ENCODE measurements at places on chromosomes 2 and 18.

DNA sequence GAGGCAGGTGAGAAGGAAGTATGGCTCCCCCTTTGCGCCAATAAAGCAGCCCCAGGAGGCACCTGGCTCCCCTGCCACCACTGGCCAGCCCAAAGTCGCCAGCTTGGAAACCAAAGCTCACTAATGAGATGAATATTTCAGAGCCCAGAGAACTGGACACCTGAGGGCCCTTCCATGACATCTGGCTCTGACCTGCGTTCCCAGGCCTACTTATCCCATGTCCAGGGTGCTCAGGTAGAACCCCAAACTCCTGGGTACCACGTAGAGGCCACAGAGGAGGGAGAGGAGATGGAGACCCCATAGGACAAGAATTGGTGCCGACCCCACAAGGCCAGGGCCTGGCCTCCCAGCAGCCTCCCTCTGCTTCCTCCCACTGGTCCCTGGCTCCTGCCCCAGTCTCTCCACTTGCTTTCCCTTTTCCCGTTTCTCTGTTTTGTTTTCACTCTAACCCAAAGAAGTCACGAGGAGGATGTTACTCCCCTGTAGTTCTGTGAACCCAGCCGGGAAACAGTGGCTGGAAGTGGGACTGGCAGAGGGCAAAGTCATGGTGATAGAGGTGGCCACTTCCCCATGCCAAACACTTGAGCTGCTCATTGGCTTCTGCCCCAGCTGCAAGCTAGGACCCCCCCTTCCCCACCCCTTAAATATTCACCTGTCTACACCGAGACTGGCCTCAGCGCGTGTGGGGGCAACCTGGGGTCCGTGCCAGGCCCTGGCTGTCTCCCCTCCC lies 820 bp downstream of the TMBIM1 start:
- DNase-seq, result no peak

- DNase-seq, result no peak
These were observed 118.9 kb downstream of the VWA3B start for GRCh38 chr2:98205889-98206288.

GRCh38 chr2:111049792-111050640 lies 70.7 kb upstream of the BCL2L11 start:
- no peak for DNase-seq

GRCh38 chr18:34592481-34592880 lies 117.6 kb upstream of the DTNA start:
- DNase-seq, result no peak

GRCh38 chr18:32461709-32462272 lies 8.9 kb downstream of the GAREM1 start:
- no peak for DNase-seq

DNA sequence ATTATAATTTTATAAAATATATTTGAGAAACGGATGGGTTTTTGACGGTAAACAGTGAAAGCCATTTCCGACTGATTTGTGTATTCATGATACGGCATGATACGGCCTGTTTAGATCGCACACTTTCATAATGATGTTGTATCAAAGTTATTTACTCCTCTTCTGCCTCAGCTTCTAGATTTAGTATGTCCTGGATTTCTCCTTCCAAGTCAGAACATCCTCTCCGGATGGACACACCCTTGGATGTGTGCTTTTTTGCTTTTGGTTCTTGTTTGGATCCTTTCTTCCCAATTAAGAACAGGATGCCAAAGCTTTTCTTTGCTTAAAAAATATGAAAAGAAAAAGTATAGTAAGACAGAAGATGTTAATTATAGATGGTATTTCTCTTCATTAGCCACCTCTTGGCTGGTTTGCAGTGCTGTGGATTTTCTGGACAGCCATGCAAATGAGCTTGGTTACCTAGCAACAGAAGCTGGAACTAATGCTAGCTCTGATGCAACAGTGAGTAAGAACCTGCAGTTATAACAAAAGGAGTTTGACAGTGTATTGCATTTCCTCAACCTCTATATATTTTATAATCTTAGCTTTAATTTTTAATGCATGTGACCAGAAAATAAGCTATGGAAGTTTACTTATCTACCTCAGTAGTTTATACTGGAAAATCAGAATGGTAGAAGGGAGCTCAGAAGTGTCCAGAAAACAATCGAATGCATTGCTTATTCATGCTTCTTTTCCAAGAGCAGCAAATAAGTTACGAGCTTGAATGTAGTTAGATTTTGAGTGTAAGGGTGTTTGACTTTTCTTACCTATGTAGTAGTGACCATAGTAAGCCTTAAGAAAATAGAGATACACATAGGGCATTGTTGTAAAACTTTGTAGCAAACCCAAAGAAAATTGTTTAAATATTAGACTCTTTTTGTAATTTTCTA lies 27.9 kb downstream of the RMND5A start:
- no peak for DNase-seq

DNA sequence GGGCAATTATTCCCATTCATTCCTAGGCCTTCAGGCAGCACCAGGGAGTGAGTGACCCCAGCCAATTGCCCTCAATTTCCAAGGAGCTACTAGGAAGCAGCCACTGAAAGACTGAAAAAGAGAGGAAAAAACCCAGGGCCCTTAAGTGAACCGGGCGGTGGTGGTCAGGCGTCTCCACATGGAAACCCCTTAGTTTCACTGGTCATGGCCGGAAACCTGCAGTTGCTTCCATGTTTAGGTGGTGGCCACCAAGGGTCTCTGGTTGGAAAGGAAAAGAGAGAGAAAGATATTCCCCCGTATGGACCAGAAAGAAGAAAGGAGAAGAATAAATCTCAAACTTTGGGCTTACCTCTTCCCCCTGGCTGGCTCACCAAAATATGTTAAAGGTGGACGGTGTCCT lies 64.9 kb downstream of the GALR1 start:
- no peak for DNase-seq

- DNase-seq, result no peak
These were observed 14.7 kb downstream of the NIFK start for GRCh38 chr2:121721926-121722325.

GRCh38 chr2:120109186-120110061 lies 96.5 kb downstream of the EPB41L5 start:
- DNase-seq, result no peak

DNA sequence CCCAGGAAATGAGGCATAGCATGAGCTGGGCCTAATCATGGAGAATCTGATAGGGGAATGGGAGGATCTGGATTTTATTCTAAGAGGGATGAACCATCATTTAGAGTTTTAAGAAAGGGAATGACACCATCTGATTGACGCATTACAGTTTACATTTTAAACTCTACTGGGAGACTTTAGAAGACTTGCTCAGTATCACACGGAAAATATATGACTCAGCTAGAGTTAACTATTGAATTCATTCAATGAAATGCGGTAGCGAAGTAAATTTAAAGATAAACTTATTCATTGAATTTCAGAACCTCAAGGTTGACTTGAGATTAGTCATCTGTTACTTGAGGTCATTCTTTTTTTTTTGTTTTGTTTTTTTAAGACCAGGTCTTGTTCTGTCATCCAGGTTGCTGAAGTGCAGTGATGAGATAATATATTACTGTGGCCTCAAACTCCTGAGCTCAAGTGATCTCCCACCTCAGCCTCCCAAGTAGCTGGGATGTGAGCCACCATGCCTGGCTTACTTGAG lies 25.0 kb downstream of the MC4R start:
- DNase-seq, result no peak

DNA sequence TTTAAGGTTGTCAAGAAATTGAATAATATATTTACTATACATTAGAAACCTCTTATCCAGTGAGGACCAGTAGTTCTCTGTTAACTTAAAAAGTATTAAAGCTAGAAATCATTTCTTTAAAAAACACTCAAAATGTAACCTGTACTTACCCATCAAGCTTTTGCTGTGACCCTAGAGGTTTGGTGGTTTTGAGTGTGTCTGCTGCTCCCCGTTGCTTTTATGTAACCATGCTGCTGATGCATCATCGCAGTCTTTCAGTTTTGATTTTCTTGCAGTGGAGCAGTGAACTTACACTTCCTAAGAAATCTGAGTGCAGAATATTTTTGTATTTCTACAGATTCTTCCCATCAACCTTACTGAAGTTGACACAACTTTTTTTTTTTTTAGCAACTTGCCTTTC lies 34.2 kb downstream of the MRPS9 start:
- DNase-seq, result no peak

DNA sequence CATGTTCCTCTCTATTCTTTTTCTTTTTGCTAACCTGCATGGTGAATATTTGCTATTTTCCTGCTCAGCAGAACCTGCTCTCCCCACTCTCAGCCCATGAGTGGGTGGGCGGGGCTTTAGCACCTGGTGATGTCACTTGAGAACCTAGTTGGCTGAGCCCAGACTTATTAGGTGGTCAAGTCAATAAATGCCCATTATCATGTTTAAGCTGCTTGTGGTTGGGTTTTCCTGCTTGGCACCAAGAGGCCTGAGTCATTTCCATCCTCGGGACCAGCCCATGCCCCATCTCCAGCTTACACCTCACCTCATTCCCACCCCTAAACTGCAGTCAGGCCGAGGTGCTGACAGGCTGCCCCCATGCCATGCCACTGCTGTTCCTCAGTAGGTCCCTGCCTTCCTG lies 226.6 kb downstream of the ANKRD30B start:
- DNase-seq, result no peak

- DNase-seq, result no peak
These were observed 8.1 kb upstream of the ATG16L1 start for GRCh38 chr2:233243348-233243747.

DNA sequence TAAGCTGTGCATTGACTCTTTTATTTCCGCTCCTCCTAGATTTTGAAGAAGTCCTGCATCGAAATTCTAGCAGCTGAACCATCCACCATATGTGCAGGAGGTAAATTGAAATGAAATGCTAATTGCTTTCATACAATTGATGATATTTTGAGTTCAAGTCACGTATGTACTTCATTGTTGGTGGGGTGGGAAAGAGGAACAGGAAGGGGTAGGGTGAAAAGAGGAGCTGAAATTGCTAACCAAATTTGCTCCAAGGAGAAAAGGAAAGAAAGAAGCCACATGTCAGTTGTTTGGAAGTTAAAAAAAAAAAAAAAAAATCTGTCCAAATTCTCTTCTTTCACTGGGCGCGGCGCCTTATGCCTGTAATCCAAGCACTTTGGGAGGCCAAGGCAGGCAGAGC lies 77.8 kb downstream of the ANTXR1 start:
- no peak for DNase-seq

DNA sequence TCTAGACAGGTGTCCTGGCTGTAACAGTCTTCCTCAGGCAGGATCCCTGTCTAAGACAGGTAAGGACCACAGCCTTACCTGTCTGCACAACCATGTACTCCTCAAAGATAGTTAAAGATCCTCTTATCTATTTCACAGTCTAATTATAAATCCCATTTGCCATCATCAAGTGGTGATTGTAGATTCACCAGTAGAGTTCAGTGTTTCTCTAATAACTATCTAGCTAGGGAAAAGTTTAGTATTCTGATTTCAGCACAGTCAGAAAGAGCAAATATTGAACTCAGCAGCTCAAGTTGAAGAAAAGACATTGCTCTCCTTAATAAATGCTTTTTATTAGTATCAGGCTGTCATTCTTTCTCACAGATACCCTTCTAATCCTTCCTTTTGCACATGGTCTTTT lies 1305.5 kb upstream of the NXPH2 start:
- no peak for DNase-seq

GRCh38 chr2:234615643-234616356 lies 118.9 kb upstream of the ARL4C start:
- DNase-seq, result no peak

- no peak for DNase-seq
These were observed 12.8 kb upstream of the ALPP start for GRCh38 chr2:232365621-232366321.

DNA sequence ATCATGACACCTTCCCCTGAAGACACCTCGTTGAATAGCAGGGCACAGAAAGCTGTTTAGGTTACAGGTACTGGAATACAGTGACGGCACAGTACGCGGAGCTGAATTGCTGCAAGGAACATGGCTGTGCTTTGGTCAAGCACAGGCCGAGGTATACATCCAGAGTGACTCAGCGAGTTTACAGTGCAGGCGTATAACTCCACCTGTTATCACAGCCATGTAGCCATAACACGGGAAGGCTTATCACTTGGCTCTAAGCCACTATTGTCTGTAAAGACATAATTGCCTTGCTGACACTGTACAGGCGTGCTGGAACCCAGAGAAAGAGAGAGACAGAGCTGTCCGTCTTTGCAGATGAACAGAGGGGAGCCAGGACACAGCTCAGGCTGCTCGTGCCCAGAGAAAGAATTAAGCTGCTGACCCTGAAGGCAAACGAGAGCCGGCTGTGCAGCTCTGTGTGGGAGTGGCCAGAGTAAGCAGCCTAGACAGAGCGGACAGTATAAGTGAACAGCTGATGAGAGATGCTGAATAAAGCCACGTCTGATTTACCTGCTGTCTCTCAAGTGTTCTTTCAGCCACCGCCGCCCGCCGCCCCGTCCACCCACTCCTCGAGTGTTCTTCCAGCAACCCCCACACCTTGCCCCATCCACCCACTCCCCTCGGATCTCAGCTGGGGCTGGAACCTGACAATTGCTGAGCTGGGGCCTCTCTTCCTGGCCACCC lies 87.3 kb upstream of the PPP1CB start:
- DNase-seq, result no peak

DNA sequence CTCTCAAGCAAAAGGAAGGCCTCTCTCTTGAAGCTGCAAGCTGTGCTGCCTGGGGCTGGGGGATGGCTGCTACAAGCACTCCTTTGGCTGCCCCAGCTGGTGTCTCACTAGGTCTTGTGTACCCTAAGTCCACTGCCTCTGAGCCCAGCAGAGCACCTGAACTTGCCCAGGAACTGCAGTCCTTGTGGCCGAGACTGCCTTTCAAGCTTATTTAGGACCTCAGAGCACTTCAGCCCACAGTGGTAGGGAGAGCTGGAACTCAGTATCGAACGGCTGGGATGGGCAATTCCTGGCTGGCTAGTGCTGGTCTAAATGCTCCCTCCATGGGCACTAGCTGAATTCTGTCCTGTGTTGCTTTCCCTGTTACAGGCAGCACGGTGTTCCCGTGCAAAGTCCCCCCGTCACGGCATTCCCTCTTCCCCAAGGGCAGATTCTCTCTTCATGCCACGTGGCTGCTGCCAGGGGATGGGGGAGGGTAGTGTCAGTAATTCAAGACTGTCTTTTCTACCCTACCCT lies 25.9 kb downstream of the STPG4 start:
- no peak for DNase-seq

GRCh38 chr18:910247-910646 lies 5.6 kb downstream of the ADCYAP1 start:
- no peak for DNase-seq

DNA sequence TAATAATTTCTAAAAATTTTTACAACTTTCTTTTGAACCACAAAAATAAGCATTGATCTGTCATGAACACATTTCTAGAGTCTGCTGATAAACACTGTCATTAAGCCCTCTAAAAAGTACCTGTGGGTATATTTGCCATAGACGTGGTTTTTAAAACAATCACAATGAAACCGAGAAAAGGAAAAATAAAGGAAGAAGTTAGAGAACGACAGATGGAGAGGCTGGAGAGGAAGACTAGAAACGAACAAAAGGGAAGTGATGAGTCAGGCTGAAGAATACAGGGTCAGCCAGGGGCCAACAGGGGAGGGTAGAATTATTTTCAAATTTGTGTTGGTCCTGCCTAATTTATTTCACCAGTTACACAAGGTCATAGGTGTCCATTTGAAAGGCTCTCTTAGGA lies 62.0 kb downstream of the MYL12B start:
- DNase-seq, result no peak

GRCh38 chr18:27785815-27786471 lies 391.0 kb downstream of the CDH2 start:
- no peak for DNase-seq
